ENCODE measurements at places on chromosomes 5 and 9.

GRCh38 chr5:43693411-43693810 lies 90.4 kb downstream of the NNT start:
- DNase-seq, result no peak

- DNase-seq, result no peak
Measured at GRCh38 chr5:40309851-40310250, 369.9 kb upstream of the PTGER4 start.

DNA sequence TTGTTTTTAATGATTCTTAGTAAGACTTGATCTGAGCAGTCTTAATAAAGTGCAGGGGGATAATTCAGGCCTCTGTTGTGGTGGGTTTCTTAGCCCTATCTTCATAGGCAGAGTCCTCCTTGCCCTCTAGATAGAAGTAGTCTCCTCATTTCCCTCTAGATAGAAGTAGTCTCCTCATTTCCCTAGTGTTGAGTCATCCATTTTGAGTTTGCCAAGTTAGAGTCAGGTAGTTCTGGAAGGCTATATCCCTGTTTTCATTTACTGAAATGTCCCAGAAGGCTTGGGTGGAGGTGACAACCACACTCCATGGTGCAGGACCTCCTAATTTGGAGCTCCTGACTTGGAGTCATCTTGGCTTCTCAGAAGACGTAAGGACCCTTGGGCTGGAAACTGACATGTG lies 384.6 kb downstream of the MLLT3 start:
- no peak for DNase-seq

GRCh38 chr9:17021387-17021970 lies 113.4 kb upstream of the CNTLN start:
- no peak for DNase-seq

GRCh38 chr9:38319496-38320173 lies 72.9 kb upstream of the ALDH1B1 start:
- no peak for DNase-seq

- DNase-seq, result no peak
Measured at GRCh38 chr5:963673-964531, 44.7 kb upstream of the NKD2 start.

DNA sequence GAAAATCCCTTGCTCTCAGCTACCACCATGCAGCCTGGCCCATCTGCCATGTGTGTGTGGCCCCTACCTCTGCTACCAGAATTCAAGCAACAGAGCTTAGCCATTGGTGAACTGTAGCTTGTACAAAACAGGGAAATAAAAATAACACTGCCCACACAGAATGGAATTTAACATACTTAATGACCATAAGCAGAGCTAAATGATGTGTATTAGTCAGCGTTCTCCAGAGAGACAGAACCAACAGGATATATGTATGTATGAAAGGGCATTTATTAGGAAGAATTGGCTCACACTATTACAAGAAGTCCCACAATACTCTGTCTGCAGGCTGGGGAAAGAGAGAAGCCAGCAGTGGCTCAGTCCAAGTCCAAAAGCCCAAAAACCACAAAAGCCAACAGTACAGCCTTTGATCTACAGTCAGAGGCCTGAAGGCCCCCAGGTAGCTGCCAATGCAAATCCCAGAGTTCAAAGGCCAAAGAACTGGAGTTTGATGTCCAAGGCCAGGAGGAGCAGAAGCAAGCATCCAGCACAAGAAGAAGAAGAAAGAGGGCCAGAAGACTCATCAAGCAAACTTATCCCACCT lies 318.8 kb downstream of the DNAH5 start:
- DNase-seq, result no peak

DNA sequence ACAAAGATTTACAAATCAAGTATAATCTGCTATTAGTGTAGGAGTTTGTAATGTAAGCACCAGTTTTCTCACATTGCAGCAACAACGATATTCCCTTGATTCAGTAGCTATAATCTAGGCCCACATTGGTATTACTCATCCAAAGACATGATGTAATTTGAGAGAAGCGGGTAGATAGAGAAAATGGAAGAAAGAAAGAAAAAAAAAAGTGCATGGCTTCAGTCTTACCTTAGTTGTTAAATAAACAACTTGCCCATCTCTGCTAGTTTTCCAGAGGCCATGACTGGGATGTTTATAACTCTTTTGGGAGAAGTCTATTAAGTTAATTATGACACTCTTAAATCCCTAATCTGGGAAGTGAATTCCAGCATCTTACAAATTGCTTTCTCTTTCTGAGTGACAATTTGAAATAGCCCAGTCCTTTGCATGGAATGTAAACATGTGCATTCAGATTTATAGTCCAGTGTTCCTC lies 2.8 kb downstream of the MELK start:
- peak; percentile 21 for DNase-seq

Data from RCC 7860 (cell line).